Mucosa of descending colon (tissue), 3 donors: ENCODE measurements at places on chromosomes 2 and 18. TPM values are rescaled to one million over a fixed set of nuclear protein-coding genes. Genes with fewer than 3 reads are reported as not detected.

DNA sequence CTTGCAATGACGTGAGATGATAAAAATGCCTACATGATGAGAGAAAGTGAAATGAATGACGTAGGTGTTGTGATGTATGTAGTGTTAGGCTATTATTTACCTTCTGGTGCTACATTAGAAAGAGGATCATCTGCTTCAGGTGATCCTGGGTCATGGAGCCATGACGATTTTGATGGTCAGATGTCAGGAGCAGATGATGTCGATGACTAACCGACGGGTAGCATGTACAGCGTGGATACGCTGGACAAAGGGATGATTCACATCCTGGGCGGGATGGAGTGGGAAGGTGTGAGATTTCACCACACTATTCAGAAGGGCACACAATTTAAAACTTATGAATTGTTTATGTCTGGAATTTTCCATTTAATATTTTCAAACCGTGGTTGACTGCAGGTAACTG, 43.5 kb upstream of the ACVR1C start:
- DNase-seq, result no peak

- DNase-seq, result no peak
Observed at GRCh38 chr2:125935559-125935958, 720.4 kb upstream of the GYPC start.

DNA sequence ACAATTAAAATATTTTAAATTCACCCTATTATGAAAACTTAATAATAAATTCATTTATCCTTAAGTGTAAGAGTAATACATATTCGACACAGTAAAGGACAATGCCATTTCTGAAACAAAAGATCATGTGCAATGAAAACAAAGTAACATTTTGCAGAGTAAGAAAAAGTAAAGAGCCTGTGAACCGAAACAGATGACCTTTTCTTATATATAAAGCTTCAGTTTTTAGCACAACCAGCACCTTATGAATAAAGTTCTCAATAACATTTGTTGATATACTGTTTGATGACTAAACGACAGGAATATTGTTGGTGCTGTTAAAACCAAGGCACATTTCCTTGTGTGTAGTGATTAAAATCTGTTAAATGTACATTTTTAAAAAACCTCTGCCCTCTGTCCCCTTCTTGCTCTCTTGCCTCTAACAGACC, 1.5 kb downstream of the PELI1 start:
- no peak for DNase-seq

GRCh38 chr2:147364597-147364996, 480.2 kb upstream of the ACVR2A start:
- no peak for DNase-seq

DNA sequence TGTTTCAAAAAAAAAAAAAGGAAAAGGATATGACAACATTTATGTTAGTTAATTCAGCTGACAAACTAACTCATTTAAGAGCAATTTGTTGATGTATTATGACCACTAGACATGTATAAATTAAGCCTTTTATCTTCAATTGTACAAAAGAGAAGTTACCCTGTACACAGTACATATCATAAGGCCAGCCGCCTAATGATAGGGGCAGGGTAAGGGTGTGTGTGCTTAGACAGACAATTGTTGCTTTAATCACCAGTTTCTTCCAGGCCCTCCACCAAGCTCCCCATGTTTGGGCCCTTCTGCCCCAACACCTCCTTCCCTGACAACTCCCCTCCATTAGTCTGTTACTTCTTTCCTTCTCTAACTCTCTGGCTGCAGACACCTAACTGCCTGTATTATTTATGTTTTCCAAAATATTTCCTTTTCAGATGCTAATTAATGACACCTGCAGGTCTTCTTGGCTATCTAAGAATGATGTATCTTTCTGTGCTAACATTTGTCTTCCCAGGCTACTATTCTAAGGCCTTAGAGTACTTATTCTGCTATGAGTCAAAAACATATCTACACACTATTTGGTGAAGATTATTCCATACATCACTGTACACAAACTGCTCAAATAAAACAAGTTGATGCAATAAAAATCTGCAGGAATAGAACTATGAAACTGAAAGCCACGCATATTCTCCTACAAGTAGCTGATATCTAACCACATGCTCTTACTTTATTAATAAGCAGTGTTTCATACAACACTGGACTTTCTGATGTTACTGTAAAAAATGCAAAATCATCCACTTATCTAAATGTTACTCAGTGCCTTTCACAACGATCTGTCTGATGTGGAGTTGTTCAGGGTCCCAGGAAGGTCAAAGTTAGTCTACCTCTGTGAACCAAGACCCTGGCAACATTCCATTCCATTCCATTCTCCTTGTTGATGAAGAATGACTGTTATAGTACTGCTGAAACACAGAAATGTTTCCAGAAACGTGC, 26.4 kb downstream of the TMEM131 start:
- DNase-seq, result no peak

DNA sequence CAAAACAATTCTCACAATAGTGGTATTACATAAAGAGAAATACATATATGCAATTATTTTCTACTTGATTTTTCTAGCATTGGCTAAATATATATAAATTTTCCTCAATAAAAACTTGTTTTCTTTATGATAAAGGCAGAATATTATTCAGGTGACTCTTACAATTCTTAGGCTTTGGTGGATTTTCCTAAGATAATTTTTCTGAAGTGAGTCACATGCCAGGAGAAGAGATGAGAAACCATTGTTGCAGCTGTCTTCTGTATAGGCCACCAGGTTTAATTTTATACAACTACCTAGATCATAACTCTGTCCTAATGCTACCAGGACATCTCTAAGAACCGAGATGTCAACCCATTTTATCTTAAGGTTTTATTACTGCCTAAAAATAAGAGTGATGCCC, 552.4 kb upstream of the CDH2 start:
- DNase-seq, result no peak

DNA sequence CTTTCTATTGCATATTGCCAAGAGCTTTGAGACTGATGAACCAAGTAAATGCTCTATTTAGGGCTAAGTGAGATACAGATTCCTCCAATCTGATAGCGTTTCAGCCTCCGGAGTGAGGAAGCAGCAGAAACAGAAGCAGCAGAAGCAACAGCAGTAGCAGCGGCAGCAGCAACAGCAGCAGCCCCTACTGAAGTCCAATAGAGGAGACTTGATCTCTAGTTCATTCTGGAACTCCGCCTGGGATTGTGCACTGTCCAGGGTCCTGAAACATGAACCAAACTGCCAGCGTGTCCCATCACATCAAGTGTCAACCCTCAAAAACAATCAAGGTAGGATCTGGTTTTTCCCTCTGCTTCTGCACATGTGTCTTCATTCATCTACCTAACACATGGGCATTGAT, at the start of gene DPP10:
DPP10 (plus strand) TSS at position 132 of the 400 bp plus-strand sequence.
- peak; percentile 61 for DNase-seq

DNA sequence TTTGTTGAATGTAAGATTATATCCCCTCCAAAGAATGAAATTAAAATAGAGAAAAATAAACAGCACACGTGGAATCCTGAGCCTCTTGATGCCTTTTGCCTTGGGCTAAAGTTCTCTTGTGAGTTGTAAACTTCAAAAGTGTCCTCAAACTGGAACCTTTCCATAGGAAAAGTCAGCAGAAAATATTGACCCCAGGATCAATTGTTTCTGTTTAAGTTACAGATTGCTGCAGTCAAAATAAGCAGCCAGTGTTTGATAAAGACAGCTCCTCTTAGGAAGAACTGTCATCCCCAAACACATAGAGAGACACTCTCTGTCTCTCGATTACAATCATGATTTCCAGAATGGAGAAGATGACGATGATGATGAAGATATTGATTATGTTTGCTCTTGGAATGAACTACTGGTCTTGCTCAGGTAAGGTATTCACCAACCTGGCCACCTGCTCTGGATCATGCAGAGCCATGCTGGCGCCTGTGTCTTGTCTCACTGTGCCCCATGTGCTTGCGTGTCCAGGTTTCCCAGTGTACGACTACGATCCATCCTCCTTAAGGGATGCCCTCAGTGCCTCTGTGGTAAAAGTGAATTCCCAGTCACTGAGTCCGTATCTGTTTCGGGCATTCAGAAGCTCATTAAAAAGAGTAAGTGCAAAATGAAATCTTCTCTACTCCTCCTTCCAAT, at the start of gene SPP2:
SPP2 (plus strand) TSS at position 248 of the 681 bp plus-strand sequence; CDS start at position 333, 85 bp downstream.
- no peak for DNase-seq

- peak; percentile 56 for DNase-seq
Observed at GRCh38 chr2:20424300-20425290, 22.3 kb upstream of the RHOB start.

GRCh38 chr2:139196754-139197153, 416.6 kb upstream of the NXPH2 start:
- no peak for DNase-seq

GRCh38 chr2:72562451-72563153, 263.2 kb downstream of the EXOC6B start:
- DNase-seq, result no peak

DNA sequence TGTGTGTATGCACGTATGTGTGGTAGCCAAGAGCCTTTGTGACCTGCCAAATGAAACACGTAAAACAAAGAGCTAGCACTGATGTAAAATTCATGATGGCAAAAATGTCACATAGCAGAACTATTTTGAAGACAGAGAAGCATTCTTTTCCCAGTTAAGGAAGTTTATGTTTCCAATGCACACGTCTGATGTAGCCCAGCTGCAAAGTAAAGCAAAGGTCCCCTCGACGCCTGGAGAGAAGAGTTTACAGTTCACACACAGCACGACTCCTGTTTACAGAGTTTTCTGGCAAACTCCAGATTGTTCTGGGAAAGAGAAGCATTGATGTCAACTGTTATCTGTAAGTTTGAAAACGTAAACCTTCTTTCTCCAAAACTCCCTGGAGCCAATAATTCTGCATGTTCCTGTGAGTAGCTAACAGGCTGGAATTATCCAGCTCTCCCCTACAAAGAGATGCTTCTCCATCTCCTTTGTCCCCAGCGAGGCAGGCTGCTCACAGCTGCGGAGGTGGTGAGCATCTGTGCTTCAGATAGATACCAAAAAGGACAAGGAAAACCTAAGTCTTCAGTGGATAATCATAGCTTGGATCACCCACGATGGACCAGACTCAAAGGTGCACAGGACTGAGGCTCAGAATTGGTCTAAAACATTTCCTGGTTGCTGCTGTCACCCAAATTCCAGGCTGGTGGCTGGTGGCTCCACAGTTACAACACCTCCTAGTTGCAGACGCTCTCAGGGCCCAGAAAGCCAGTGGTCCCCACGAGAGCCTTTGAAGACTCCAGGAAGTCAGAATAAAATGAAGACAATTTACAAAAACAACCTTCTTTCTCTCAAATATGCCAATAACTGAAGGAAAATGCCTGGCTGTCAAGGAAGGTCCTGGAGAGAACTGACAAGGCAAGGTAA, 87.4 kb downstream of the COL6A3 start:
- no peak for DNase-seq

DNA sequence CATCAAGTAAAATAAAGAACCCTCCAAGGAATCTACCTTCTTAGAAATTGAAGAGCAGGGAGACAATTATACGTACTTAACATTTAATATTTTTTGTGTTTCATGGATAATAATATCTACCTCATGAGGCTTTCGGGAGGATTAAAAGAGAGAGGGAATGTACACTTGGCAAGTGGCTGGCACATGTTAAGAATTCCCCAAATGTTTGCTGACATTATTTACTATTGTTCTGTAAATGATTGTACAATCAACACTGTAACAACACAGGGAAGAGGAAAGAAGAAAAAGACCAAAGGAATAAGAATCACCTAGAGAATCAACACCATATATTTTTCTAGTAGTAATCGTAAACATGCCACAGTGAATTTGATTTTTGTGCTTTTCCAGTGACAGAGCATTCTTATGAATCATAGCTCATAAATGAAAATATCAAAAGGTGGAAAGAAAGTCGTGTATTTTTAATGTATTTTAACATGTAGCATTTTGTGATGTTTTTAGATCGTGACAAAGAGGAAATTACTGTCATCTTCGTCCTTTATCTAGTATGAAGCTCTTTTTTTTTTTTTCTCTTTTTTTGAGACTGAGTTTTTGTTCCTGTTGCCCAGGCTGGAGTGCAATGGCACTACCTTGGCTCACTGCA, 67.3 kb downstream of the B3GNT2 start:
- DNase-seq, result no peak

GRCh38 chr2:216799873-216800431, 59.9 kb downstream of the TNP1 start:
- DNase-seq, result no peak

GRCh38 chr2:73963385-73964120, 21.2 kb upstream of the TET3 start:
- no peak for DNase-seq

GRCh38 chr2:204010628-204011560, 74.3 kb downstream of the ICOS start:
- DNase-seq, result no peak

- no peak for DNase-seq
Observed at GRCh38 chr2:47187069-47187468, 32.0 kb upstream of the STPG4 start.

DNA sequence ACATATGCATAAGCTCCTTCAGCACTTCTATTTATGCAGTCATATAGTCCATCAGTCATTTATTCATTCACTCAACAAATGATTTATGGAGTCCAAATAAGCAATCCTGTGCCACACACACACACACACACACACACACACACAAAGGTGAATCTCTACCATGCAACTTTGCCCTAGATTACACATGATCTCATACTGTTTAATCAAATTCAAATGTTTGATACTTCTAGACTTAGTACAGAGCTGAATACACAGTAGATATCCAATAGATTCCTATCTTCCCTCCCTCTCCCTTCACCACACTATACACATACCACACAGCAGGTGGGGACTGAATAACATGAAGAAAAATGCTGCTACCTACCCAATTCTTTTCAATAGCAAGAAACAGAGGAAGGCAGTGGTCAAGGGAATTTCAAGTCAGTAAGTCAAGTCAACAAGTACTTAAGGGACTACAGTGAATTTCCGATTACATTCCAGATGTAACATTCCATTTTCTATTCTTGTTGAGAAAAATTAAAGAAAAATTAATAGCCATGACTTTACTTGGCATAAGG, 65.4 kb downstream of the EPG5 start:
- DNase-seq, result no peak

DNA sequence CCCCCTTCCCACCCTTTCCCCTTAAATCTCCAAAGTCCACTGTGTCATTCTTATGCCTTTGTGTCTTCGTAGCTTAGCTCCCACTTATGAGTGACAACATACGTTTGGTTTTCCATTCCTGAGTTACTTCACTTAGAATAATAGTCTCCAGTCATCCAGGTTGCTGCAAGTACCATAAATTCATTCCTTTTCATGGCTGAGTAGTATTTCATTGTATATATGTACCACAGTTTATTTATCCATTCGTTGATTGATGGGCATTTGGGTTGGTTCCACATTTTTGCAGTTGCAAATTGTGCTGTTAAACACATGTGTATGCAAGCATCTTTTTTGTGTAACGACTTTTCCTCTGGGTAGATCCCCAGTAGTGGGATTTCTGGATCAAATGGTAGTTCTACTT, 14.5 kb upstream of the ZNF638 start:
- no peak for DNase-seq

The SMYD1 gene
- total RNA-seq, result not detected

The KYNU gene
- 3.3 TPM for total RNA-seq

The GPR17 gene
- not detected for total RNA-seq

The UBE2E3 gene
- 48.3 TPM for total RNA-seq

The PRKAG3 gene
- total RNA-seq, result not detected

The WDCP gene
- total RNA-seq, result 12.7 TPM

The POMC gene
- 0.31 TPM for total RNA-seq
